ENCODE measurements at places on chromosomes 2 and 18. TPM values are rescaled to one million over a fixed set of nuclear protein-coding genes. Genes with fewer than 3 reads are reported as not detected.

TLX2 gene
- 0.55 TPM for total RNA-seq

FZD7 gene
- 25.0 TPM for total RNA-seq

SERPINB11 gene
- total RNA-seq = not detected

IL1A gene
- 0.41 TPM for total RNA-seq

RUFY4 gene
- not detected for total RNA-seq

KIAA2012 gene
- 0.15 TPM for total RNA-seq

All from uterus (tissue), 4 donors.